ENCODE measurements at places on chromosomes 5 and 9.
A peak's percentile ranks its signal among the peaks of the same experiment; 100 is the strongest.

DNA sequence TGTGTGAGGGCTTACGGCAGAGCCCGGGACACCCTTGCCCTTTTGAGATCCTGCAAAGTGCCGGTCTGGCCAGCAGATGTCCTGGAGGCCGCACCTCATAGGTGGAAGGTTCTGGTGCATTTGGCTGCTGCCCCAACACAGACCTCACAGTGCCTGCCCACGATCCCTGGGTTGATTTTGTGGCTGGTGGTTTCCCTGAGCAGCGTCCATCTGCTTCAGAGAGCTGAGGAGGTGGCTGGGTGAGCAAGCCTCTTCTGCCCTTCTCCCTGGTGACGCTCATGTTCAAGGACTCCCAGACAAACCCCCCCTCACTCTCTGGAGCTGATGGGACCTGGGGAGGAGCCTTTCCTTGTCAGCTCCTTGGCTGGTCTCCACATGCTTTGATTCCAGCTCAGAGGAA is 18.9 kb downstream of the BNIP1 start:
- DNase-seq, result no peak

DNA sequence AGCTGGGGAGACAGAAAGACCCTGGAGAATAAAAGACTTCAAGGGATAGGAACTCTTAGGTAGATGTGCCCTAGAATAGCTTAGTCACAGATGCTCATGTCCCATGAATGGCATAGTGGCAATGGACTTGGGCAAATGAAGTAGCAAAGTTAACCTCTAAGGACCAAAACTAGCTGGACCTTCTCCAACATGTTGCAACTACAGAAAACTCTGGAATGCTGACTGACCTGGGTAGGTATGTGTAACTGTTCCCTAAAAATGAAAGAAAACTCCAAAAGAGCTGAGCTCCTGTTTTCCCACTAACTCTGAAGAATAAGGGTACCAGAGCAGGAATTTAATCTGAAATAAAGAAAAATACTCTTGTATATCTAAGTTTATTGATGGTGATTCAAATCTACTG is 12.5 kb upstream of the LPAR1 start:
- DNase-seq, result no peak

- DNase-seq, result no peak
Measured at GRCh38 chr5:137791799-137792198, 37.6 kb upstream of the HNRNPA0 start.

GRCh38 chr5:127367946-127368465 is 77.4 kb downstream of the MEGF10 start:
- no peak for DNase-seq

DNA sequence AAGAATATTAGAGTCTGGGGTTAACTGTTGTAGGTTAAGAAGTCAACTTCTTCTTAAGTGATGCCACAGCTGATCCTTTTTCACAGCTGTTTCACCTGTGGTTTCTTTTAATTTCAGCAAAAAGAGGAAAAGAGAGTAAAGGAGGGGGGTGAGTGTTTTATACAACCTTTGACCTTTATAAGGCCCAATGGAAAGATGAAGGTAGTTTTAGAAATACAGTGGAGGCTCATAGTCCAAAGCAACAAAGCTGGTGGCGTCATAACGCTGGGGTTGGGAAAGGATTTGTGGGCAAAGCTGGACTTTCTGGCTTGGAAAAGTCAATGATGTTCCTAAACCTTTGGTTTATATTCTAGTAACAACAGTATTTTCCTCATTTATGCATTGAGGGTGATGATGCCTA is 49.5 kb downstream of the RCL1 start:
- DNase-seq, result no peak

DNA sequence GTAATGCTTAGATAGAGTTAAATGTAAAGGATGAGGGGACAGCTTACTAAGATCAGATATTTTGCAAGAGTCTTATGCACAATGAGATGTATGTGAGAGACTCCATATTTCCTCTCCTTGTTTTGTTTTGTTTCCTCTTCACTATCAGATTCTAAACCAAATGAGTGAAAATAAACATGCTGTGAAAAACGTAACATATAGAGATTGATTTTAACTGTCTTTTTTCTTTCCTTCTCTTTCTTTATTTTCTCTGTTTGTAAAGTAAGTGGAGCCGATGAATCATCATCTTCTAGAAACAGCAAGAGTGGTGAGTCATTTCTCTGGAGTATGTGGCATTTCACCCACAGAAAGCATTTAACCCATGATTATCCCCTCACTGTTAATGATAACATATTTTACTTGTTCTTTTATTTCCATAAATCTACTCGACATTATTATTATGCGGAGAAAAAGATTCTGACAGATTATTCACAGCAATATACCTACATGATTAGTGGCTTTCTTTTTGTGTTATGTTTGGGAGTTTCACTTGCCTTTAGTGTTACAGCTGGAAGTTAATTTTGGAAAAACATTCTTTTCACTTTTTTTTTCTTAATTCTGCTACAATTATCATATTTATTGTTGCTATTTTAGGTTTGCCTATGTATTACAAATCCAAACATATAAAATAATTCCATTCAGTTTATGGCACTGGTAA is 2.1 kb upstream of the ANXA1 start:
- no peak for DNase-seq

- DNase-seq, result no peak
Measured at GRCh38 chr9:7239708-7240107, 481.9 kb downstream of the KDM4C start.

DNA sequence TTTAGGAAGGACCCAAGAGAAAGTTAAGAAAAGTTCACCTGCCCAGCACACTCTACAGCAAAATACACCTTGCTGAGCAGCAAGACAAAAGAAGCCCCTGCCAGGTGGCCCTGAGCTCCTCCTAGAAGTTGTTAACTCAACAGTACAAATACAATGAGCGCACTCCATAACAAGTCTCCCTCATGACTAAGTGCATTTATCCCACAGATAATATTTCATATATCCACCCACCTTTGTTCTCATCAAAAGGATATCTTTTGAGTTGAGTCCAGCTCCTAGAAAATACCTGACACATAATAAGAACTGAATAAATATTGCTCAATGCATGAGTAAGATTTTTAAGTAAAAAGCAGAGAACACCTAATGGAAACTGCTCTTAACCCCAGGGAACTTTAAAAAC is 73.3 kb downstream of the ABCA1 start:
- no peak for DNase-seq

DNA sequence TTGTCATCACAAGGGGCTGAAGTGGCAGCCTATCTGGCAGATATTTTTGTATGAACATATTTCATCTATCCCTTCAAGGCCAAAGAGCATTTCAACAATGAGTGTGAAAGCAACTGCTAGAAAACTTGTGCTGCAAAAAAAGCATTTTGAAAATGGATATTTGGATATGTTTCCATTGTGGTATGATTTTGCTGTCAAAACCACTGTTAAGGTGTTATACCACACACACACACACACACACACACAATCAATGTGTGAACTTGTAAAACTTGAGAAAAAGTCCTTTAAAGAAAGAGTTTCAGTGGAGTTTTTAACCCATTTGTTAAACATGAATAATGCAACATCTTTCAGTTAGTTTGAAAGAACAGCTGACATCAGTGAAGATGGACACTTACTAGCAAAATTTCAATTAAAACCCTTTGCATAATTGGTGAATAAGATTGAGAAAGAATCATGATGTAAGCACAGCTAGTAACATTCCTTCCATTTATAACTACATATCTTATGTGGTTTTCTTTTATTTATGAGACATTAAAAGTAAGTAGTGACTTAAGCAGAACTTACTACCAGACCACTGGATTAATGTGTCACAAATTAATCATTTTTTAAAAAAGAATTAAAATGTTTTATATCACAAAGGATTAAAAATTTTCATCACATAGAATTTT is 182.6 kb upstream of the GNA14 start:
- DNase-seq, result no peak

- no peak for DNase-seq
Measured at GRCh38 chr5:102279711-102280110, 16.4 kb downstream of the SLCO4C1 start.

DNA sequence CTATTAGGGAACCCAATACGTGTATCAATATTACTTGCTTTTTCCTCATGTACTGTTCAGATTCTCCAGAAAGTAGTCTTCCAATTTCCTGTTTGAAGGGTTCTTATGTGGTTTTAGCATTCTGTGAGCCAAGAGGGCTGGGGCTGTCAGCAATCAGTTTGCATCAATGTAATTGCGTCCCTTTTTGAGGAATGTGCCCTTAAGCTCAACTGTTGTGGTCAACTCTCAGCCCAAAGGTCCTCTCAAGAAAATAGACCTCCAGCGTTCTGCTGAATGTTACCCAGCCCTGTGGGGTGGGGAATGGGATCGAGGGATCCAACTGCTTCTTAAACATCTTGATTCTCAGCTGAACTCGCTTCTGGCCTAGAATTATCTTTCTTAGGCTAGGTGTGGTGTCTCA is 43.8 kb upstream of the CDK20 start:
- no peak for DNase-seq

GRCh38 chr9:16316911-16317817 is 553.3 kb downstream of the BNC2 start:
- DNase-seq, result no peak

GRCh38 chr9:38761339-38761738 is 41.4 kb upstream of the FAM240B start:
- DNase-seq, result no peak

DNA sequence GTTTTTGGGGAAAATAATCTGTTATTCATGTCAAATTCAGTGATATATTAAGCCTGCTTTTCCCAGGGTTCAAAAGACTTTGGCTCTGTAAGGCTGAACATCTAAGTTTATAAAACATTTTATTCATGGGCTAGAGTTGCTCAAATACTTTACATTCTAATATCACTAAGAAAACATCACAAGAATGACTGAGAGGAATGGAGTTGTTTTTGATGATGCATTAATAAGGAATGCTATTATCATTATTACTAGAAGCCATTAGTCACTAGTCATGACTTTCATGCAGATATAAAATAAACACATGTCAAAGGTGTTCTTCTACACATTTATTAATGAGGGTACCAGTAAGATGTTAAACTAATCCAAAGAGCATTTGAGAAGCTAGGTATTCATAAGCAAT is 185.5 kb upstream of the KCNN2 start:
- DNase-seq, result no peak

DNA sequence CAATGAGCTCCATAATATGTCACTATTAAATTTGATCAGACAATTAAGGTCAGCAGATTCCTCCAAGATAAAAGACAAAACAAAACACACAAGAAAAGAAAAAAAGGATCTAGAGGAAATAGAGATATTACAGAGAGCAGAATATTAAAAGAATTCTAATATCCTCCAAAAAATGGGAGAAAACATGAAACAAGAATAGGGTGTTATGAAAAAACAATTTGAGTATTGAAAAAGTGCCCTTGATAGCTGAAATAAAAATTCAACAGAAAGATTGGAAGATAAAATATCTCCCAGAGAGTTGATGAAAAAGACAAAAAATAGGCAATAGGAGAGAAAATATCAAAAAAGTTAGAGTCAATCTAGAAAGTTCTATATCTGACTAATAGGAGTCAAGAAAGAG is 44.8 kb upstream of the LHFPL2 start:
- no peak for DNase-seq

GRCh38 chr5:56763711-56764466 is 51.5 kb upstream of the MAP3K1 start:
- DNase-seq, result no peak

DNA sequence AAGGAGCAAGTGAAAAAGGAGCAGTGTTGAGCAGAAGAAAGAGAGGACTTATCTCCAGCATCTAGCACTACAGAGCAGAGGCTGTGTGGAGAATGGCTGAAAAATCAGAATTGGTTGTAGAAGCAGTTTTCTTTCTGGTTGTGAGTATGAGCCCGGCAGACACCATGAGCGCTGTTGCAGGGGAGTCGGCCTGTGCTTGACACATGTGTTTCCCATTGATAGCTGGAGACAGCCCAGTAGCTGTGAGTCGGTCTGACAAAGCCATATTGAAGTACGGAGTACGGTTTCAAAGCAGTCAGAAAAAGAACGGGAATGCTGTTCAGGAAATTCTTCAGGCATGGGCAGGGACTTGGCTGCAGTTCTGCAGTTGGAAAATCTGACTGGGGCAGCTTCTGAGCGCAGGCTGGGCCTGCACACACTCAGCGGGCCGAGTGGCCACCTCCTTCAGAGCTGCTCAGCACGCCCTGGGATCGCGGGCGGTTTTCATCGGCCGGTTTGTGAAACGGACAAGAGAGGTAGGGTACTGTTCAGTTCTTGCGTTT is at the start of gene SGCD:
Gene SGCD (plus strand): TSS at position 447 of the 542 bp plus-strand sequence.
- peak; percentile 21 for DNase-seq

DNA sequence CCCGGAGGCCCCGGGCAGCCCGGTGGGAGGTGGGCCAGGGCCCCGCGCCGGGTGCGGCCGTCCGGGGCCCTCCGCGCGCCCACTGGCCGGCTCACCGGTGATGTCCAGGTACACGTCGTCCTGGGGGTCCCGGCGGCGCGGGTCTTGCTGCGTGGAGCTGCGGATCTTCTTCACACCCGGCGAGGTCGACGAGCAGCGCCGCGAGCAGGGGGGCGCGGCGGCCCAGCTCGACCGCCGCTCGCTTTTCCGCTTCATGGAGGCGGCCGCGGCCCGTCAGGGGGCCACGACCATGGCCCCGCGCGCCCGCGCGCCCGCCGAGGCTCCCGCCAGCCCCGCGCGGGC is 548 bp downstream of the CDC14B start:
- DNase-seq, result no peak

- DNase-seq, result no peak
Measured at GRCh38 chr9:99782962-99783718, 38.5 kb upstream of the NR4A3 start.

DNA sequence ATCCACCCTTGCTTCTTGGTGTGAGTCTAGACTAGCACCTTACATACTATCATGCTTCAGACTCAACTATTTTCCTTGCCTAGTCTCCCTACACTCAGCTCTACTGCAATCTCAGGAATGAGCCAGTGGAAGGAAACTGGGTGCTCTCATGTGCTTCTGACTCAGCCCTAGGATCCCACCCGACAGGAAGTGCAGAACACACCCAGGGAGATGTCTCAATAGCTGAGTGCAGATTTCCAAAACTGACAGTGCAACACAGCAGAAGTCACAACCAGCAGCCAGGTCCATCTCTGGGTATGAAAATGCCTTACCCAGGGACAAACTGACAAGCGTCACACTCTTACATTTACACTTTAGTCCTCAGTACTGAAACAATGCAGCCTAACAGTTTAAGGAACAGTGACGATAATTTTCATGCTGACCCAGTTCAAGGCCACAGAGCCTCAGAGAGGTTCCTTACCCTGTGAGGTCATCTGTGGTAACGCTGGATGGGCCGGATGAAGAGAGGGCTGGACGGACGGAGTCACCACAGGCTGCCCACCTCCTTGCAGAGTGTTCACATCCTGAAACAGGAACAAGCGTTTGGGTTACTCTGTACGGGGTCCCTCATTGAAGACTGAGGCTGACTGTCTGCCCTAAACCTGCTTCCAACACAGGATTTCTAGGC is 33.0 kb downstream of the FKBP15 start:
- DNase-seq, result peak; percentile 15
